ENCODE measurements at places on chromosomes 7 and 10.

GRCh38 chr10:15661574-15661973, 58.1 kb downstream of the ITGA8 start:
- DNase-seq: no peak

DNA sequence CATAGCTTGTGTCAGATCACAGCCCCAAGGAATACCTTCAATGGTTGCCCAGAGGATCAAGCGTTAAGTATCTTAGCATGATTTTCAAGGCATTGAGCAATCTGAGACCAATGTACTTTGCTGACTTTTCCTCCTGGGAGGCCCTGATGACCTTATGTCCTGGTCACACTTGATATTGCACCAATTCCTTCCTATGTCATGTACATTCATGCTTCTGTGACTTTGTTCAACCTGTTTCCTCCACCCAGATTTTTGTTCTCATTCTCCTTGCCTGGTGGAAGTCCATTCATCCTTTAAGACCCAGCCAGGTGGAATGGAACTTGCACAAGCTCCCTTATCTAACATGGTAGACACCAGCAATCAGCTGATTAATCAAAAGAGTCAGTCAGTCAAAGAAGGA, 160.8 kb downstream of the PFKFB3 start:
- DNase-seq: no peak

DNA sequence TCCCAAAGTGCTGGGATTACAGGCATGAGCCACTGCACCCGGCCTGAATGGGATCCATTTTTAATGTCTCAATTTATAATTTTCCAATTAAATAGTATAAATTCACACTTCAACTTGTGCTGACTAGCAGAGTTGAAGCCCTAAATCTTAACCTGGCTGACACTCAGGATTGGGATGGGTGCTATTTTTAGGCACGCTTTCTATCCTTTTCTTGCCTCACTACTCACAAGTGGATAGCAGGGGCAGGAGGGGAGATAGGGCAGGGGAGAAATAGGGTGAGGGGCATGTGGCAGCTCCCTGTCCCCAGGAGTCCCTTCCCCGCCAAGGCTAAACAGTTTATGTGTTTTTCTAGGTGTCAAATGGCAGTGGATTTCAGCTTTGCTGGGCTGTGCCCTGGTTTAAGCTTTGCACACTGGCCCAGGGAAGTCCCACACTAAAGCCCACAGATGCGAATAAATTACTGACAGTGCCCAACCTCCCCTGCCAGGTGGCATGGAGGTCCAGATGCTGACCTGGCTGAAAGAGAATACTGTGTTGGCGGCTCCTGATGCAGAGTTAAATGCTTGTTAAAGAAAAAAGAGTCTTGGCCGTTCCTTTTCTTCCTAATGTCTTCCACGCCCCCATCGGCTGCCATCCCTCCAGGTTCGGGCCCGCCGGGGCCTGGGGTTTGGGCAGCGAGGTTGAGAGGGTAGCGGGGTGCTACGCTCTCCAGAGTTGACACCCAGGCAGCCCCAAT, 36.2 kb upstream of the EFCAB10 start:
- DNase-seq: no peak

DNA sequence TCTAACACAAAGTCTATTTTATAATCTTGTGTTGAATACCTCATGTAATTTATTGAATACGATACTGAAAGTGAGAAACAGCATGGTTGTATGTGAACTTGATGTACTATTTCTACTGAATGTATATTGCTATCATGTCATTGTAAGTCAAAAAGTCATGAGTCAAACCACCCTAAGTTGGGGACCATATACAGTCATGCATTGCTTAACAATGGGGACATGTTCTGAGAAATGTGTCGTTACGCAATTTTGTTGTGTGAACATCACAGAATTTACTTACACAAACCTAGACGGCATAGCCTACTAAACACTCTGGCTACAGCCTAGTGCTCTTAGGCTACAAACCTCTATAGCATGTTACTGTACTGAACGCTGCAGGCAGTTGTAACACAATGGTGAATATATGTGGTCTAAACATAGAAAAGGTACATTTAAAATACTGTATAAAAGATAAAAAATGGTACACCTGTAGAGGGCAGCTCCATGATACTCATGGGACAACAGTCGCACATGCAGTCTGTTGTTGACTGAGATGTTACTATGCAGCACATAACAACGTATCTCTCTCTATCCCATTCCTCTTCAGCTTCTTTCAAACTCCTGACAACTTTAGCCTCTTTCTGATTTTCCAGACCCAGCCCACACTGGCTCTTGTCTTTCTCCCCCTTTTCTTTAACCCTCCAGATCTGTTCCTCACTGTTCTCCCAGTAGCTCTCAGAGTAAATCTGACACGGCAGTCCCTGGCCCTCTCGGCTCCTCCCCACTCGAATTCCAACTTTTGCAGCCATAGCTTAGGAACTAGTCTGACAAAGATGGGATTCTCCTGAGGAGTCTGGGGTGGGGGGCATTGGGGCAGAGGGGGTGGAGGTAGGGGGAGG, 90.1 kb downstream of the SNX10 start:
- no peak for DNase-seq

GRCh38 chr10:97849103-97849686, 448 bp upstream of the GOLGA7B start:
- no peak for DNase-seq

Data from A673 (cell line).